ENCODE measurements at places on chromosomes 1 and 21. TPM values are rescaled to one million over a fixed set of nuclear protein-coding genes. Genes with fewer than 3 reads are reported as not detected.
A peak's percentile ranks its signal among the peaks of the same experiment; 100 is the strongest.

- no peaks in the 10 kb centered on the region for H3K4me1 ChIP-seq
- no peak overlapping the region for H3K27ac ChIP-seq
- DNase-seq, result no peak
Measured at GRCh38 chr1:6111991-6112689, 66.5 kb downstream of the KCNAB2 start.

GRCh38 chr1:1906185-1907097 is 8.6 kb upstream of the CALML6 start:
- H3K4me1 ChIP-seq, result peaks cover 26% of the 10 kb centered on the region
- H3K36me3 ChIP-seq, result no peaks in the 10 kb centered on the region
- peak overlapping the region; percentile 70 for H3K27ac ChIP-seq

- no peak for DNase-seq
- H3K27me3 ChIP-seq, result no peaks in the 10 kb centered on the region
- no peak overlapping the region for H3K27ac ChIP-seq
- H3K36me3 ChIP-seq, result peaks cover 21% of the 10 kb centered on the region
Measured at GRCh38 chr21:43895196-43895595, 30.2 kb downstream of the AGPAT3 start.

Gene TRIM46
- total RNA-seq, result 1.9 TPM

DNA sequence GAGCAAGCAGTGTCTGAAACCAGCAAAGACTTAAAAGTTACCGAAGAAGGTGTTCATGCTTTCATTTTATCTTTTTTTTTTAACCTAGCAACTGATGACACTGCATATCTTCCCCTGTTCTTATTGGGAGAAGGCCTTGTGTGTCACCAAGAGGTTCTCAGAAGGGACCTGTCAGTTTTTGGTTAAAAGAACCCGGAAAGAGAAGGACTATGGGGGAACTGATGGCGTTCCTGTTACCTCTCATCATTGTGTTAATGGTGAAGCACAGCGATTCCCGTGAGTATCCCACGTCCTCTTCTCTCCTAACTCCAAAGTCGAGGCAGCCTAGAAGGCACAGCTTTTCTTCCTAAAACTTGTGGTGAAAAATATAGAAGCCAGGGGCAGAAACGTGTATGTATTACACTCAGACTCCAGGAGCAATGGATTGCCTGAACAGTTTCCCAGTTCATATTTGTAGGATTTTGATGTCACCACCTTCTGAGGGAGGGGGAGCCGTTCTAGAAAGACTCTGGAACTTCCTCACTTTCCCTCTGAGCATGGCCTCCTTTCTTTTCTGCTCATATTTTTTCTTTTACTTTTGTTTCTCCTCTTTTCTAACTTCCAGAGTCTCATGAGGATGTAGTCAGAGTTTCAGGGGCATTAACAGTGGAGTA is at the start of gene MR1:
TSS of gene MR1 (plus strand) at position 185 of the 653 bp plus-strand sequence. CDS start at position 210, 25 bp downstream.
- H3K4me1 ChIP-seq, result peaks cover 60% of the 10 kb centered on the region
- no peak for DNase-seq
- peak within 1 kb of the TSS; percentile 98 for H3K4me3 ChIP-seq
- H3K27ac ChIP-seq, result peak within 1 kb of the TSS; percentile 99
- H3K36me3 ChIP-seq, result peaks cover 17% of the 10 kb centered on the region

Gene RNU1-4
- total RNA-seq, result 4,195 TPM

Data from activated B cell treated with CpG ODN at 0.5 μM for 24 hours (primary cell).